ENCODE measurements at places on chromosomes 2 and 18.

- peak; percentile 32 for DNase-seq
Observed at GRCh38 chr18:48543228-48543627, 4.4 kb downstream of the CTIF start.

GRCh38 chr18:56869189-56869777 is 218.1 kb downstream of the WDR7 start:
- no peak for DNase-seq

DNA sequence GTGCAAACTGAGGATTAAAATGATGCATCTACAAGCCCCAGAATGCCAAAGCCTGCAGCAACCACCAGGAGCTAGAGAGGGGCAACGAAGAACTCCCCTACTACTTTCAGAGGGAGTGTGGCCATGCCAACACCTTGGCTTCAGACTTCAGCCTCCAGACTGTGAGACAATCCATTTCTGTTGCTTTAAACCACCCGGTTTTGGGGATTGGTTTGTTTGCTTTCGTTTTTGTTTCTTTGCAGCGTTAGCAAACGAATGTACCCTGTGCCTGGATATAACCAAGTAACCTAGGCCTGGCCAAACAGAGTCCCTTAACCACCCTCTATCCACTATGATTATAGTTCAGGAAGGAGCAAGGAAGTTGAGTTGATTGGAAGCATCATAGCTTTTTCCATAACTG is 171.2 kb upstream of the NCK2 start:
- no peak for DNase-seq

- DNase-seq = no peak
Observed at GRCh38 chr18:61531182-61531581, 198.0 kb downstream of the CDH20 start.

DNA sequence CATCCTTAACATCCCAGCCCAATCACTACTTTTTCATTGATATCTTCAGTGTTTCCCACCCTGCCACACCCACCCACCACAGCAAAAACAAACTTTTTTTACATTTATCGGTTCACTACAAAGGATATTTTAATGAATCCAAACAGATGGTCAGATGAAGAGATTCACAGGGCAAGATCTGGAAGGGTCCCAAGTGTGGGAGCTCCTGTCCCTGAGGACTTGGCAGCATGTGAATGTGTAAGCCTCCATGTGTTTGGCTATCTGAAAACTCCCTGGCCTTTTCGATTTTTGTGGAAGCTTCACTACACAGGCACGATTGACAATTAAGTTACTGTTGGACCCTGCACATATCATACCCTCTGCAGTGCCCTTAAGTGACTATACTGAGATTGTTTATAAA is 48.1 kb upstream of the CRIM1 start:
- DNase-seq = no peak

- no peak for DNase-seq
Observed at GRCh38 chr18:71849407-71849806, 694.7 kb downstream of the CBLN2 start.
